H54 (cell line): ENCODE measurements at places on chromosomes 11 and 22.

DNA sequence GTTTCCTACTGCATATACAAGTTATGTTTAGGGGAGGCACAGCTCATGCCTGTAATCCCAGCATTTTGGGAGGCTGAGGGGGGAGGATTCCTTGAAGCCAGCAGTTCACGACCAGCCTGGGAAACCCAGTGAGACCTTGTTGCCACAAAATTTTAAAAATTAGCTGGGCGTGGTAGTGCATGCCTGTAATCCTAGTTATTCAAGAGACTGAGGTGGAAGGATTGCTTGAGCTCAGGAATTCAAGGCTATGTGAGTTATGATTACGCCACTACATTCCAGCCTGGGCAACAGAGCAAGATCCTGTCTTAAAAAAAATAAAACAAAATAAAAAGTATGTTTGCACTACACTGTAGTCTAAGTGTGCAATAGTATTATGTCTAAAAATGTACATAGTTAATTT lies 108.8 kb upstream of the TEAD1 start:
- DNase-seq, result no peak

DNA sequence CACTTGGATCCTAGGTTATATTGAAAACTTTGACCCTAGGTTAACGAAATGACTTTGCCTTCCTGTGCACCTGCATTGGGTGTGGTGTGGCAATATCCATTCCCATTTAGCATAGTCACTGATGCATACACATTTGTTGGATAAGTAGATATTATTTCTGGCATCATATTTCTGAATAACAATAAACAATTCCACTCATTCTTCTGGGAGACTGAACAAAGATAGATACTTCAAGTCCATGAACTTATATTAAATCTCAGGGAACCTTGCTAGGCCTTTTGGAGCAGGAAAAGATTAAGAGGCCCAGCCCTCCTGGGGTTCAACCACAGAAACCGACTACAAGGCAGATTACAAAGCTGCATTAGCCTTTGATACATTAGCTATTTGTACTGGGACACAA lies 118.9 kb downstream of the MSANTD4 start:
- DNase-seq, result no peak

GRCh38 chr11:17129003-17129402 lies 51.5 kb upstream of the RPS13 start:
- no peak for DNase-seq

DNA sequence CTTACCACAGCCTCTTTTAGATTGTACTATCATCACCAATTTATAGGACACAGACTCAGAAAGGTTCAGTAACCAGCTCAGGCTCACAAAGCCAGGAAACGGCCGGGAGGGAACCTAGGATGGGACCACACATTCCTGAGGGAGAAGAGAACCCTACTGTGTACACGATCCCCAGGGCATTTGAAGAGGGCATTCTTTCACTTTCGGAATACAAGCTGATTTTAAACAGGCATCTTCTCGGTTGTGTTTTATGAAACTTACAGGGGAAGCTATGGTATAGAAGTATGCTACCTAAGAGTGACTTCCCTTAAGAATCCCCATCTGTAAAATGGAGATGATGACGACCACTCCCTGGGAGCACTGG lies 19.0 kb downstream of the SMCO4 start:
- DNase-seq, result no peak

DNA sequence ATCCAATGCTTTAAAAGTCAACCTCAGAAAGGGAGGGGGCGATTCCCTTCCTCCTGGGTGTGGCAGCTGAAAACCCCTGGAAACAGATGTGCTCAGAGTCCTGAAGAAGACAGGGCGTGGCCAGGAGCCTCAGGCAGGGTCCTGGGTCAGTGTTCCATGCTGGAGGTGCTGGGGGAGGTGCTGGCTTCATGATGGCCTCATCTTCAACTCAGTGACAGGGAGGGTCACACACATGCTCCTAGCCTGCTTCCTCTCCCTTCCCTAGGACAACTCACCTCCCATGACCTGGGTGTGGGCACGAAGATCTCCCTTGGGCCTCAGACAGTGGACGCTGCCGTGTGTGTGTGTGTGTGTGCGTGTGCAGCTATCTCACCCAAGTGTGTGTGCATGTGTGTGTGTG lies 245.6 kb upstream of the B3GAT1 start:
- DNase-seq, result no peak

DNA sequence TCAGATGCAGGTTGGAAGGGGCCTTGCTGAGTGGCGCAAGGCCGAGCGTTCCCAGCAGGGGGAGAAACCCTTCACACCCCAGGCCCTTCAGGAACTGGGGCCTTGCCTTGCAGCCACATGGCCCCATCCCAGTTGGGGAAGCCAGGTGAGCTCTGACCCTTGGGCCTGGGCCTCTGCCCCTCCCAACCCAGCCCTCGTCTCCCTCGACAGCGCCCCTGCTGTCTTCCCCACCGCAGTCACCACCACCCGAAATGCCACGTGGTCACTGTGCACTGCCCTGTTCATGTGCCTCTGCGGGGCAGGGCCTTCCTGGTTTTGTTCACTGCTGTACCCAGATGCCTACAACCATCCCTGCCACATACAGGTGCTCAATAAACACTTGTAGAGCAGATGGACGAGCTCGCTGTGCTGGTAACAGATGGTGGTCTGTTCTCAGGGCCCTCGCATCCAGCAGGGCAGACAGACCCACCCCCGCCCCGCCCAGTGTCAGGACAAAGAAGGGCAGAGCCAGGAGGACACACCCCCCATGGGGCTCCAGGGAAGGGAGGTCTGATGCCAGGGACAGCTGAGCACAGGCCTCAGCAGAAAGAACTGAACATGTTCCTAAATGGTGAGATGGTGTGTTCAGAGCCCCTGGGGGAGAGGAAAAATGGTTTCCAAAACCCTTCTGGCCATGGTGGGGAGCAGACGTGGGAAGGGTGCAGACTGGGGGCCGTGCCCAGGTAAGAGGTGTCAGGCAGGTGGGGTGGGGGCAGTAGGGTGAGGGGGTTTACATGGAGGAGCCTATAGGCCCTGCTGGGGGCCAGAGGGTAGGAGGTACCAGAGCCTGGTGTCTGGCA lies 3.7 kb downstream of the POLR2L start:
- peak; percentile 71 for DNase-seq

GRCh38 chr11:130095326-130095725 lies 25.6 kb downstream of the APLP2 start:
- DNase-seq, result no peak

- DNase-seq, result no peak
Measured at GRCh38 chr11:29507376-29507775, 509.5 kb downstream of the KCNA4 start.

GRCh38 chr22:17234144-17234623 lies 14.9 kb upstream of the ADA2 start:
- DNase-seq, result no peak

- DNase-seq, result no peak
Measured at GRCh38 chr22:47632701-47633100, 870.3 kb downstream of the TBC1D22A start.

DNA sequence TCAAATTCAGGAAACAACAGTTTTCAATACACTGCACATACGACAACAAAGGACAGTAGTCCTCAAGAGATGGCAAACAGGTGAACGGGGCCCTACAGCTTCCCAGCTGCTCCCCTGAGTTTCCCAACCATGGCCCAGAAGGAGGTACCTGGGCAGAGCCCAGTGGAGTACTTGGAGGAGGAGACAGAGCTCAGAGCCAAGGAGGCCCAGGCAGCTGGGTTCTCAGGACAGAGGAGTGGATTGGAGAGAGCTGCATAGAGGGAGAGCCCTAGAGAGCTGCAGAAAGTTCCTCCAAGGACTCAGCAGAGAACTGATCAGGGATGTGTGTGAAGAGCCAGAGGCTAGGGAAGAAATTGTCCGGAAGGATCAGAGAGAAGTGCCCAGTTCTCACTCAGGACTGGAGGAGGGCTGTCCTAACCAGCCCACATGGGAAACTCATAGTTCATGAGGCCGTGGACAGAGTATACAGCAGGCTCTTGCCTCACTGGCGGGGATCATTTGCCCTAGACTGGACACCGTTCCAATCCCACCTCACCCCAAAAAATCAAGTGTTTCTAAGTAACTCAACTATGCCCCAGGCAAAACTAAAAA lies 7.6 kb upstream of the ASCL2 start:
- no peak for DNase-seq

GRCh38 chr11:134063991-134064747 lies 4.7 kb upstream of the JAM3 start:
- no peak for DNase-seq

GRCh38 chr22:50098052-50098451 lies 8.2 kb downstream of the MOV10L1 start:
- no peak for DNase-seq

GRCh38 chr11:110029714-110030113 lies 63.5 kb upstream of the ZC3H12C start:
- no peak for DNase-seq

GRCh38 chr11:74504100-74504691 lies 10.7 kb upstream of the LIPT2 start:
- DNase-seq, result no peak

DNA sequence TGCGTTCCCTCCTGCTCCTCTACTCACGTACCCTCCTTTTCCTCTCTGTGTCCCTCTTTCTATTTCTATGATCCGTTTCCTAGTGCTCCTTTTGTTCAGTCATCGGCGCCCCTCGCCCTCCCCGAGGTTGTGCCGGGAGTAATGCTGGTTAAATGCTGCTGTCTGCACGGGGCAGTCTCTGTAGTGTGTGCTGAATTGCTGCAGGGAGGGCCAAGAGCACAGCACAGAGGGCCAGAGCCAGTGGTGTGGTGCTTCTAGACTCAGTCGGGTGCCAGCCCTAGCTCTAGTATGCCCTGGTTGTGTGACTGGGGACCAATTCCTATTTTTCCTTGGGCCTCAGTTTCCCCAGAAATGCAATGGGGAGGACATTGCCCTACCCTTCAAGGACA lies 98.3 kb downstream of the PKNOX2 start:
- no peak for DNase-seq

DNA sequence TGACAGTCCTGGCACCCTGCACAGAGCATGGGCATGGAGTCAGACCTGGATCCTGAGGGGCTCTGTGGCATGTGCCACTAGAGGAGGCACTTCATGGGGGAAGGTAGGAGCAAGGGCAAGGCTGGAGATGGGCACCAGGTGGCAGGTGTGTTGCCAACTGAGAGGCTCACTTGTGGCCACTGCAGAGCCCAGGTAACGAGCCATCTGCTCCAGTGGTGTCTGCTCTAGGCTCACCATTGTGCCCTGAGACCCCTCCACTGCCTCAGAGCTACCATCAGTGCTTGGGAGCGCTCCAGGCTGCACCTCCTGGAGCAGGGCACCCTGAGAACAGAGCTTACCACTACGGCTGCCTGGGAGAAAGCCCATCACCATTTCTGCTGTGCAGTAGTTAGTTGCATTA lies 1.3 kb upstream of the ZDHHC8 start:
- no peak for DNase-seq

- DNase-seq, result no peak
Measured at GRCh38 chr22:35150183-35151107, 84.5 kb downstream of the ISX start.

DNA sequence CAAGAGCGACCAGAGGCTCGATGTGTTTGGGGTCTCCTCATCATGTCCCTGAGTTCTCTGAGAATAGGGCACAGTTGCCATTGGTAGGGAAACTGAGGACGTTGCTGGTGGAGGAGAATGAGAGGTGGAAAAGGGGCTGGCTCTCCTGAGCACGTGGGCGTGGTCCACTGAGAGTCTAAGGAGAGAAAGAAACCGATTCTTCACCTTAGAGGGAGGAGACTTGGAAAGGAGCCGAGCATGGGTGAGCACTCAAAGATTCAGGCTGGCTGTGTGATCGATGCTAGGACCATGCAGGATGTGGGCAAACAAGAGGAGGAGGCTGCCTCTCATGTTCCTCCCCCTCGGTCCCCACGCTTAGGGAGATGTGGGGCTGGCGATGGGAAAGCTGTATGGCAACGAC lies 19.8 kb upstream of the TLCD5 start:
- DNase-seq, result no peak

DNA sequence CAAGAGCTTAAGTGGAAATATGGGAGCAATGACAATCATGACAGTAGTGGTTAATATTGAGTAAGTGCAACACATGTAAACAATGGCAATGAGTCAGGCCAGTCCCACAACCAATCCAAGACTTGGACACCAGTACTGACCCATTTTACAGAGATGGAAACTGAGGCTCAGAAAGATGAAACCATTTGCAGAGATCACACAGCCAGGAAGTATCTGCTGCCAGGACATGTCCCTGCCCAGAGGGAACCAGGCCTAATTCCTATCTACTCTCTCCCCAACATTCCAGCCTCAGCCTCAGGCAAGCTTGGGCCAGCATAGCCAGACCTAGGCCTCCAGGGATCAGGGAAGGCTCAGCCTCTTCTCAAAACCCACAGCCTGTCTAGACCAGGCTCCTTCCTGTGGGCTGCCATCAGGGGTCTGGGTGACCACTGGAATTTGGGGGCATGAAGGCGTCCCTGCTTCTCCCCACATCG lies 395.1 kb downstream of the MN1 start:
- no peak for DNase-seq

DNA sequence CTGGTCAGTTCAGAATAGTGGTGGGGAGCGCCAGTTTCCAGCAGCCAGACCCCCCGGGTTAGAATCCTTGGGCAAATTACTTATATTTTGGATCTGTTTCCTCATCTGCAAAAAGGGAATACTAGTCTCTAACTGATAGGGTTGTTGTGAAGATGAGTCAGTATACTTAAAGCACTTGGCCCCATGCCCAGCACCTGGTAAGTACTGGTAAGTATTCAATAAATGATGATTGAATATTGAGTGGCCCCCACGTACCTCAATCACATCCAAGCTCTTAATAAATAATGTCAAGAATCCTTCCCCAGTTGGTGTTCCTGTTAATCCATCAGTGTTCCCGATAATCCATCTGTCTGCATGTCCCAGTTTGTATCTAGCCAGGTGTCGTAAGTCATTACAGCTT lies 12.1 kb downstream of the ACP2 start:
- no peak for DNase-seq

- peak; percentile 7 for DNase-seq
Measured at GRCh38 chr11:103529181-103529684, 420.0 kb downstream of the DYNC2H1 start.

GRCh38 chr11:92828556-92828955 lies 140.9 kb upstream of the MTNR1B start:
- no peak for DNase-seq

GRCh38 chr11:15890031-15890713 lies 466.2 kb downstream of the SOX6 start:
- DNase-seq, result no peak

DNA sequence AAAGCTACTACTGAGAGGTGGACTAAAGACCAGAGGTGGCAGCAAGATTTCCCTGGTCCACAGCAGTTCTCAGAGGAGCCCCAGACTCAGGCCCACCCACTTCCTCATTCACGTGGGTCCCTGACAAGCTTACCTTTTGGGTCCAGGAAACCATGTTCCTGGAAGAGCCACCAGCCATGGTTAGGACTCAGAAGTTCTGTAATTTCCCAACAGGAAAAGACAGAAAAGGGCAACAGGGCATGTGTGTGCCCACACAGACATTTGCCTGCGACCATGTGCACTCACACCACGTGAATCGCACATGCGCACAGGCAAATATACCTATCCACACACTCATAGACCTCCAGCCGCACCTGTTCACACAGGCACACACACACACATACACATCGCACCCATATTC lies 42.9 kb downstream of the LRRC32 start:
- no peak for DNase-seq

- no peak for DNase-seq
Measured at GRCh38 chr11:98895936-98896335, 124.8 kb upstream of the CNTN5 start.
